ENCODE measurements at places on chromosomes 12 and 14.
A peak's percentile ranks its signal among the peaks of the same experiment; 100 is the strongest.

DNA sequence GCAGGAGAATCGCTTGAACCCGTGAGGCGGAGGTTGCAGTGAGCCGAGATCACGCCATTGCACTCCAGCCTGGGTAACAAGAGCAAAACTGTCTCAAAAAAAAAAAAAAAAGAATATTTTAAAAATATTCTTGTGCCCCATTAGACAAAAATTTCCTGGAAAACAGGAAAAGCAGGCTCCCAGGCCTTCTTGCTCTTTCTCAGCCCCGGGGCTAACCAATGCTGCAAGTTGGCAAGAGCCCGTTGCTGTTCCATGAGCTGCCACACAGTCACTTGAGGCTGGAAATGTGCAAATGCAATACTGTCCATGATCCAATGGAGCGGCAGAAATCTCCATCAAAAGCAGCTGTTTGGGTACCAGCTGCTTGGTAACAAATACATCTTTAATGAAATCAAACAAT, 994.7 kb downstream of the VRK1 start:
- no peak for DNase-seq
- no peaks in the 10 kb centered on the region for H3K4me1 ChIP-seq
- H3K36me3 ChIP-seq = no peaks in the 10 kb centered on the region
- no peak overlapping the region for H3K27ac ChIP-seq
- H3K27me3 ChIP-seq = no peaks in the 10 kb centered on the region

DNA sequence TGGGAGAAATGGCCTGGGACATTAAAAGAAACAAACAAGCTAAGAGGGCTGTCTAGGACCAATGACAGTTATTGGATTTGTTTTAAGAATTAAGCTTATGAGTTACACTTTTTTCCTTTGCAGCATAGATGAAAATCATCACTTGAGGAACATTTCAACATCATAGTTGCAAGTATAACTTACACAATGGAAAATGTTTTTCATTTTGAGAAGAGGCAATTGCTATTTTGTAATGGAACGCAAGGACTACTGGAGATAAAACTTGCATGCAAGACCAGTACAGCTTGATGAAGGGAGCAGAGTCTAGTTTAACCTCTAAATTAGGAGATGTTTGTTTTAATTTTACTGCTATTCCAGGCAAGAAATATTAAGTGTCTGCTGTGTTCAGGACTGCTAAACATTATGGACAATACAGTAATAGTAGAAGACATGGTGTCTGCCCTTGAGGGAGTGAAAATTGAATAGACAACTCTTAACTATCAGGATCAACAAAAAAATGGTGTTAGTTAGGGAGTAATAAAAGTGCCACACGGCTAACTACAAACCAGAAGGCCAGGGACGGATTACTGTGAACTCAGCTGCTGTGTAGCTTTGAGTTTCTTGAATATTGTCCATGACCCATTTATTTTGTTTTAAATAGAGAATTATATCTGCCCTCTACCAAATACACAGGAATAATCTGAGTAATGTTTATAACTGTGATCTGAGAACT, 374.5 kb downstream of the RAD51B start:
- H3K36me3 ChIP-seq = no peaks in the 10 kb centered on the region
- DNase-seq = no peak
- H3K4me3 ChIP-seq = no peak overlapping the region
- no peaks in the 10 kb centered on the region for H3K27me3 ChIP-seq
- peak overlapping the region; percentile 85 for H3K27ac ChIP-seq

- no peak overlapping the region for H3K4me3 ChIP-seq
- no peak overlapping the region for H3K27ac ChIP-seq
- H3K27me3 ChIP-seq = no peaks in the 10 kb centered on the region
- no peaks in the 10 kb centered on the region for H3K4me1 ChIP-seq
- no peaks in the 10 kb centered on the region for H3K36me3 ChIP-seq
- no peak for DNase-seq
These were observed 8.2 kb upstream of the MAX start for GRCh38 chr14:65110525-65110924.

DNA sequence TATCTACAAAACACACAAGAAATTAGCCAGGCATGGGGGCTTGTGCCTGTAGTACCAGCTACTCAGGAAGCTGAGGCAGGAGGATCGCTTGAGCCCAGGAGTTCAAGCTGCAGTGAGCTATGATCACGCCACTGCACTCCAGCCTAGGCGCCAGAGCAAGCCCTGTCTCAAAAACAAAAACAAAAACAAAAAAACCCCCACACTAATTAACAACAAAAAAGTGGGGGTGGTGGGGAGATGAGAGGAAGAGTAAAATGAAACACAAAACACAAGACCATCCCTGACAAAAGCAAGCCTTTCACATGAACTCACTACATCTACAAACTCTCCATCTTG, 53.9 kb upstream of the HECTD1 start:
- peaks cover 59% of the 10 kb centered on the region for H3K4me1 ChIP-seq
- H3K27ac ChIP-seq = peak overlapping the region; percentile 82
- no peaks in the 10 kb centered on the region for H3K27me3 ChIP-seq
- no peak for DNase-seq
- no peak overlapping the region for H3K4me3 ChIP-seq

DNA sequence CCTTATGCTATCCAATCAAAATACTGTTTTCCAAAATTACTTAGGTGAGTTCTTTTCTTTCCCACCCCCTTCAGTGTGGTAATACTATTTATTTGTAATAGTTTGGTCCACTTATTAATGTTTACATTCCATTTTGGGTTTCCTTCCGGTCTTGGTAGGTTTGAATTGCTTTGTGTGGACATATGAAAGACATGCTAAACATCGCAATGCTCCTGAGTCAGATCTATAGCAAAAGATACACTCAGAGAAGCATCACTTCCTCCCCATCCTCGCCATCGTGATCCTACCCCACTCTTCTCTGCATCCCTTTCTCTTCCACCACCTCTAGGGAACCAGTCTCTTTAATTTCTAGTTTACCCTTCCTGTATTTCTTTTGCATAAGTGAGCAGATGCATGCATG, 30.0 kb downstream of the TUNAR start:
- no peaks in the 10 kb centered on the region for H3K36me3 ChIP-seq
- DNase-seq = no peak
- H3K4me1 ChIP-seq = no peaks in the 10 kb centered on the region
- H3K4me3 ChIP-seq = no peak overlapping the region
- H3K27ac ChIP-seq = no peak overlapping the region
- peaks cover 15% of the 10 kb centered on the region for H3K27me3 ChIP-seq

DNA sequence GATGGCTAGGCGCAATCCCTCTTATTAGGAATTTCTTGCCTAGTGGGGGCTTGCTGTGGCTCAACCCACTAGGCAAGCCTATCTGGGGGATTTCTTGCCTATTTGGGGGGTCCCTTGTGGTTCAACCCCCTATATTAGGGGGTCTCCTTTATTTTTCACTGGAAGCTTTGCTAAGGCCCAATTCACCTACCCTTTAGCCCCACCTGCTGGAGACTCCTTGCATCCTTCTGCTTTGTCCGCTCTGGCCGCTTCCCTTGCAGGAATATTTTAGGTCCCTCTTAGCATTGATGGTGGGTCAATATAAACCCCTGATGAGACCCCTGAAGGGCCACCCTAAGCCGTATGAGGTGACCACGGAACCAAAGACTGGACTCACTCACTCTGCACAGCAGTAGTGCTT, 1552.1 kb downstream of the AACS start:
- DNase-seq = no peak
- H3K4me1 ChIP-seq = no peaks in the 10 kb centered on the region
- H3K4me3 ChIP-seq = no peak overlapping the region
- H3K27ac ChIP-seq = no peak overlapping the region
- no peaks in the 10 kb centered on the region for H3K27me3 ChIP-seq

DNA sequence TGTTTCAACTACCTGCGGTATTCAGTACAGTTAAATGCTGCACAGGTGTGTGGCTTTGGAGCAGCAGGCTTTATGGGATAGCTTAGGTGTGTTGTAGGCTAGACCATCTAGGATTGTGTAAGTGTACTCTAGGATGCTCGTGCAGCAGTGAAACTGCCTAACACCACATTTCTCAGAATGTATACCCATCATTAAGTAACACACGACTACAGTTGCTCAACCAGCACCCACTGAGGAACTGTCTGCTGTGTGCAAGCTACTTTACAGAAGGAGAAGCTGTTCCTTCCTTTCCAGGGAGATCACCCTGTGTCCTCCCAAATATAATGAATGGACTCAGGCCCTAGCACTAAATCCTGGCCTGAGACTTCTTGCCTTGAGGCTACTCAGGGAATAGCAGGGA, 94.8 kb downstream of the SLC24A4 start:
- H3K4me3 ChIP-seq = no peak overlapping the region
- no peaks in the 10 kb centered on the region for H3K4me1 ChIP-seq
- no peaks in the 10 kb centered on the region for H3K27me3 ChIP-seq
- no peaks in the 10 kb centered on the region for H3K36me3 ChIP-seq

DNA sequence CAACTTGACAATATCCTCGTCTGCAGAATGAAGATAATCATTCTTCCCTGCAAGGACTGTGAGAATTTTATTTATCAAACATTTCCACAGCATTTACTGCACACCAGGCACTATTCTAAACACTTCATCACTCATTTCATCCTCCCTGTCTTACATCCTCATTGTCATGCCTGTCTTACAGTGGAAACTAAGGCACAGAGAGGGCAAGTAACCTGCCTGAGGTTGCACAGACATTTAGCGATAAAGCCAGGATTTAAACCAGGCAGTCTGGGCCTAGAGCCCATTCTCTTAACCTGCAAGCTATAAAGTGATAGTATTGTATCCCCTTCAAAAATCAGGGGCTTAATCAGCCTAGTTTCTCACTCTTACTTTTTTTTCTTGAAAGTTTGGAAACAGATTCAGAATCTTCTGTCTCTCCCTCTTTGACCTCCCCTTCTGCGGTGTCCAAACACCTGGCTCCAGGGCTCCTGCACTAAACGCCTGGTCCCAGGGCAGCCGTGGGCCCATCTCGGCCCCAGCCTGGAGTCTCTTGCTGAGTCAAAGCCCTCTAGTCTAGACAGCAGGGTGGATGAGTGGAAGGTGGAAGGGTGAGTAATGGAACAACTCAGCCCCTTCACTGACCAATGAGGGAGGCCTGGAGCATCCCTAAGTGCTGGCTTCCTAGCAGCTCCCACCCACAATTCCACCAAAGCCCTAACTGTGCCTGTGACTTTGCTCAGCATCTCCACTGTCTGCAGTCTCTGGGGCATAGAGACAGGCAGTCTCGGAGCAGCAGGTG, 12.5 kb downstream of the ISM2 start:
- H3K27me3 ChIP-seq = no peaks in the 10 kb centered on the region
- H3K36me3 ChIP-seq = no peaks in the 10 kb centered on the region
- no peak for DNase-seq
- H3K4me1 ChIP-seq = no peaks in the 10 kb centered on the region
- no peak overlapping the region for H3K4me3 ChIP-seq
- no peak overlapping the region for H3K27ac ChIP-seq

Measured in stomach (tissue), 19 donors.